ENCODE measurements at places on chromosomes 2 and 18.

GRCh38 chr2:177543007-177543760 is 150.6 kb downstream of the AGPS start:
- no peak for DNase-seq

DNA sequence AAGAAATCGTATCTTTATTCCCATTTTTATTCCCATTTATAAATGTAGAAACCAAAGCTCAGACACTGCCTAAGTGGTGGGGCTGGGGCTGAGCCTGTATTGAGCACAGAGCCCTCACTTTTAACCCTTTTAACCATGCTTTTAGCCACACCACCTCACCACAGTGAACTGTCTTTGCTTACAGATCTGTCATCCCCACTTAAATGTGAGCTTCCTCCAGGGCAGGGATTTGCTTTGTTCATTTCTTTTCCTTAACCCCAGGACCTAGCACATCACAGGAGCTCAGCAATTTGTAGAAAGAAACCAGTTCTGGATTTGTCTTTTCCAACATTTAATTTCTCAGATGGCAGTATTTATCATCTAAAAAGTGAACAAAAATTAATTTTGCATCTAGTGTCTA is 2.2 kb downstream of the BOD1L2 start:
- DNase-seq: no peak

DNA sequence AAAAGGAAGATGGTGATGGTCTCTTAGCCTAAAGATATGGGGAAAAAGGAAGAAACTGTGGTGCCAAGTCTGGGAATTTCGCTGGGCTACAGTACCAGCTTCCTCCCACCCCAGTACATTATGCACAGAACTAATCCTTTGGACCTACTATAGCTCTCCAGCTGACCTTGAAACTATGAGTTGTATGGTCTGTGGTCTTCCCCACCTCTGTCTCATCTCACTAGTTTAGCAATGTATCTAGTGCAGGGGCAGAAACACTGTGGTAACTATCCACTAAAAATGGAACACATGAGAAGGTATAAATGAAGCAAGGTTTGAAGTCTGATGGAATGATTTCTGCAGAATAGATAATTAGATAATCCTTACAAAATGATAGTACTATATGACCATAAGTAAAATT is 190.4 kb upstream of the CCDC150 start:
- no peak for DNase-seq

DNA sequence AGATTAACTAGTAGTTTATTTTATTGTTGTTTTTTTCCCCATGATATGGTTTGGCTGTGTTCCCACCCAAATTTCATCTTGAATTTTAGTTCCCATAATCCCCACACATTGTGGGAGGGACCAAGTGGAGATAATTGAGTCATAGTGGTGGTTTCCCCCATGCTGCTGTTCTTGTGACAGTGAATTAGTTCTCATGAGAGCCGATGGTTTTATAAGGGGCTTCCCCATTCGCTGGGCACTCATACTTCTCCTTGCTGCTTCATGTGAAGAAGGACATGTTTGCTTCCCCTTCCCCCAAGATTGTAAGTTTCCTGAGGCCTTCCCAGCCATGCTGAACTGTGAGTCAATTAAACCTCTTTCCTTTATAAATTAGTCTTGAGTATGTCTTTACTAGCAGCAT is 36.5 kb downstream of the GALNT14 start:
- DNase-seq: no peak

Measured in activated CD4-positive, CD25-positive, alpha-beta regulatory T cell treated with anti-CD3 and anti-CD28 coated beads, Interleukin-2, amount 50 U/mL, for 72 hours (primary cell).